ENCODE measurements at places on chromosomes 1 and 21.

DNA sequence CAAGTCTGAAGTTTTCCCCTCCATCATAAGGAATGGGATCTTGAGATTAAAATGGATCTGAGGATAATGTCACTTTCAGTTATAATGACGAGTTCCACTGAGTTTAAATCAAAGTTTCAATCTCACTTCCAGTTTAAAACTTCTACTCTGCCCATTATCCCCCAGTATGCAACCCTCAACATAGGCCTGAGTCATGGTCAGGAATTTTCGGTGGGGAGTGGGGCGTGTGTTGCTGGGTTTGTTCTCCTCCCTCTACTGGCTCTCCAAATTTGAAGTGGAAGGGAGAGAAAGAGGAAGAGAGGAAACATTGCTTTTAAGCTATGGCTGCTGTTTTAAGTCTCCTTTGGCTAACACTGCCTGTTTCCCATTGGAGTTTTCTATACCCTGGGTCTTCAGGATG is 152.9 kb downstream of the TM2D1 start:
- no peak for DNase-seq

DNA sequence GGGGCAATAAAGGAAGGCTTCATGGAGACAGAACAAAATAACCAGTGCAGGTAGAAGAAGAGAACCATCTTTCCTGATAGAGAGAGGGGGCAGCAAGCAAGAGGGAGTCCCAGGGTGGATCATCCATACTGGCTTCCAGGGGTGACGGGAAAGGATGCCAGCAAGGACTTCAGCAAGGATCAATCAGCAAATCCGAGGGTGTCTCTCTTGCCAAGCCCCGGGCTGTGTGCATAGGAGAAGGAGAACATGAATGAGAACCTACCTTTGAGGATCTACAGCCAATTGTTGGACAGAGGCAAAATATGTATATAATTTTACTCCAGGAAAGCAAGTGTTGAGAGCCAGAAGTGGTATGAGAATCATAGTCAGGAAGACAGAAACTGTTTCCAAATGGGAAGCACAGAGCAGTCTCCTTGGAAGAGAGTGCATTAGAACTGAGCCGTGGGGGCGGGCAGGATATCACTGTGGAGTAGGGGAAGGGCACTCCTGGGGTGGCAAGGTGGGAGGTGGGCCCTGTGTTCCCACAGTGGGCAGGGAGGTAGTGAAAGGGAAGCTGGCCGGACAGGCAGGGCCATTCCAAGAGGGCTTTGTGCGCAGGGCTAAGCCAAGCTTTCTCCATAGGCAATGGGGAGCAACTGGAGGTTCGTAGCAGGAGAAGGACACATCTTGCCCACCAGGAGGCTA is 1.1 kb upstream of the S100A9 start:
- DNase-seq, result no peak

DNA sequence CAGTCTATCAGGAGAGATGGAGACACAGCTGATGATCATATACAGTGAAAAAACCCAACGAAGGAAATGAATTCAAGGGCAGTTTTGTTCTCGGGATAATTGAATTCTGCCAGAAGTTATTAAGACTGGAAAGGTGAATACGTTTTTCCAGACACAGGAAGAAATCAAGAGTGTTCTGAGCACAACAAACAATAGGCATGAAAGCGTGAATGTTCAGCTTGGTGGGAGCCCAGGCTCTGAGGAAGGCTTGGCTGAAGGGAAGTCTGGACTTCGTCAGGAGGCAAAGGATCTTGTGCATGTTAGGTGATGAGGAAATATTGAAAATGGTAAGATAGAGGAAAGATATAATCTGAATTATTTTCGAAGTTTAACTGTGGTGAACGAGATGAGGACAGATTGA is 50.4 kb downstream of the CYYR1 start:
- no peak for DNase-seq

GRCh38 chr1:24206083-24206464 is 19.0 kb upstream of the IFNLR1 start:
- DNase-seq, result no peak

- peak; percentile 33 for DNase-seq
Observed at GRCh38 chr1:26290122-26290881, 10.4 kb downstream of the SH3BGRL3 start.
